Amygdala (tissue), 56 donors: ENCODE measurements at places on chromosomes 2 and 18.

DNA sequence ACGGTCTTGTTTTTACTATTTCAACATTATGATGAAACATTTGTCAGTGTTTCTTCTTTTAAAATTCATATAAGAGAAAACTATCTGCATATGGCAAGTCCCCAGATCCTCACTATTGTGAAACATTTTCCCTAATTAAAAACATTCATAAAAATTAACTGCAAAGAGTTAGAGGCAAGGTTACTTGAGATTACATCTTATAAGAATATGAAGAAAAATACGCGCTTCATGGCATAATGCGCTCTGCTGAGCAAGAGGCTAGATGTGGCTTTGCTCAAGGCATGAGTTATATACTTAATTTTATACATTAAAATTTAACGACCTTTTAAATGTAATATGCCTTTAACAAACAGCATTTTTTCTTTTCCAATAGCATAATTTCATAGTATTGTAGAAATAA, 166.4 kb upstream of the RPRM start:
- no peak for DNase-seq

- no peak for DNase-seq
These were observed 75.4 kb downstream of the MARCHF4 start for GRCh38 chr2:216296856-216297255.

GRCh38 chr2:19543663-19544383, 185.4 kb upstream of the OSR1 start:
- no peak for DNase-seq

- no peak for DNase-seq
These were observed 617.7 kb upstream of the CDH2 start for GRCh38 chr18:28794459-28795245.

DNA sequence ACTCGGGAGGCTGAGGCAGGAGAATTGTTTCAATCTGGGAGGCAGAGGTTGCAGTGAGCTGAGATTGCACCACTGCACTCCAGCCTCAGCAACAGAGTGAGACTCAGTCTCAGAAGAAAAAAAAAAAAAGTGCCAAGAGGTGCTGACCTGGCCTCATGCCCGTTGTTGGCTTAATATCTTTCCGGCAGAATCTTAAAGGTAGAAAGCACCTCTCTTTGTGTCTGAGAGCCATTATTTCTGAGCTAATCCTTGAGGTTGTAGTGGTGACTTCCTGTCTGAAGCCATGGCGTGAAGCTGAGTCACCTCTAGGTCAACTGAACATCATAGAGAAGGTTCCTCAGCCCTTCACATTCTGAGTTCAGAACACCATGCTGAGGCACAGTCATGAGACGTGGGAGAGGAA, 60.4 kb downstream of the WDSUB1 start:
- no peak for DNase-seq

DNA sequence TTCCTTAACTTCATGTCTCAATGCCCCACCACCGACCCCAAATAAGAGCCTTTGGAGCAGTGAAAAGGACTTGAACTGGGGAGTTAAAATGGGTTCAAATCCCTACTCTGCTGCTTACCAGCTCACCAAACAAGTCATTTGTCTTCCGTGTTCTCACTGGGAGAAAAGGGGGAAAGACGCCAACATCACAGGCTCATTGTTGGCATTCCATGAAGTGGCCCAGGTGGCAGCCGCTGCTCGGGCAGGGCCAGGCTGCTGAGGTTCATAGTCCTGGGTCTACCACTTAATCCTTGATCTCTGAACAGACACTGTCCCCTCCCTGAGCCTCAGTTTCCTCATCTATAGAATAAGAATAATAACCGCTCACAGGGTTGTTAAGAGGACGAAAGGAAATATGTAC, 103.0 kb downstream of the APOB start:
- DNase-seq = no peak

DNA sequence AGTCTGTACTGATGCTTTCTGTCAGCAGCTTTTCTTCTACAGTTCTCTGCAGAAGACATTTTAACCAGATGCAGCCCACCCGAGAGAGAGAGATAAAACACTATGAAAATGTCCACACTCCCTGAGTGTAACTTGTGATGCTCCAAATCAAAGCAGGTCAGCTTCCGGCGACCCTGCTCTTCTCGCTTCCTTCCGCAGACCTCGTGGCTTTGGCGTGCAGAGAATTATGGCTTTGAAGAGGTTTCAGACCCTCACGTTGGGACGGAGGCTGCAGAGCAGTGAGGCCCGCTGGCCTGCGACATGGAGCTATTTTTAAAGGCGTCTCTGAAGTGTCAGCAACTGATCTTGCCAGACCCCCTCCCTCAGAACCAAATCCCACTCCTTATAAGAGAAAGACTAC, 41.8 kb downstream of the TMEM163 start:
- no peak for DNase-seq

- DNase-seq = no peak
These were observed 116.1 kb upstream of the ZNF516 start for GRCh38 chr18:76610933-76611749.

DNA sequence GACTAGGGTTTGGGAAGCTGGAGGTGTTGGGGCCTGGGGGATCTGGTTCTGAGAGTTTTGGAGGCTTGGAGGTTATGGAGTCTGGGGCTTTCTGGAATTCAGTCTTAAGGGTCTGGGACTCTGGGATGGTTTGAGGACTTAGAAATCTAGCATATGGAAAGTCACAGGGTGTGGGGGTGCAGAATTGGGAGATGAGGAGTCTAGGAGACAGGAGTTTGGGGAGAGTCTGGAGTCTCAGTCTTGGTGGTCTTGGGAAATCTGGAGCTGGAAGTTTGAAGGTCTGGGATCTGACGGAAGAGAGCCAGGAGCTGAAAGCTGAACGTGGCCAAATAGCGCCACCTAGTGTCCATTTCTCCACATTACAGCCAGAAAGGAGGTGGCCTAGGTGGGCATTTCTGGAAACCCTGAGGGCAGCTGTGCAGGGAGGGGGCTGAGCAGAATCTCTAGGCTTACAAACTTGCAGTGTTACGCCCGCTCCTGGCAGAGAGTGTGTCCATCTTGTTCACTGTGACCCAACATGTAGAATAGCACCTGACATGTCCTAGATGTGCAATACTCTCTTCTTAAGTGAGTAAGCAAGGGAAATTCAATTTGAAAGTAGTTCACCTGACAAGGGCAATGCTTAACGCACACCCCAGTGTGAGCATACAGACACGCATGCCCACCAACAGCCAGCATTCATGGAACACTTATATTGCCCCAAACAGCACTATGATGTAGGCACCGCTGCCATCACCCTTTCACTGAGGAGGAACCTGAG, 204.8 kb downstream of the TFCP2L1 start:
- DNase-seq = peak; percentile 23

DNA sequence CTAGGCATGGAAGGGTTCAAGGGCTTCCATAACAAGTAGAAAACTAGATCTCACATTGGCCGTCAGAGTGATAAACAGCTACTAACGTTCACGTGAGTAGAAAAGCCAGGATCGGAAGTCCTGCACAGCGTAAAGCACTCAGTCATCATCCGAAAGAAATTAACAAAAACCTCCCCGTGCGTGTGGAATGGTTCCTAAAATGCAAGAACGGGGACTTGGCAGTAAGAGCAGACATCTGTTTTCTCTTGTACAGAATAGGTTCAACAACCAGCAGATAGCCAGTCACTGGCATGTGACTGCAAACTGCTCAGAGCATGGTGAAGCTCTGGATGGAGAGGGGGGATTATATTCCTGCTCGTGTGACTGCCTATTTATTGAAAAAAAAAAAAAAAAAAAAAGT, 106.9 kb upstream of the ITGB6 start:
- no peak for DNase-seq

DNA sequence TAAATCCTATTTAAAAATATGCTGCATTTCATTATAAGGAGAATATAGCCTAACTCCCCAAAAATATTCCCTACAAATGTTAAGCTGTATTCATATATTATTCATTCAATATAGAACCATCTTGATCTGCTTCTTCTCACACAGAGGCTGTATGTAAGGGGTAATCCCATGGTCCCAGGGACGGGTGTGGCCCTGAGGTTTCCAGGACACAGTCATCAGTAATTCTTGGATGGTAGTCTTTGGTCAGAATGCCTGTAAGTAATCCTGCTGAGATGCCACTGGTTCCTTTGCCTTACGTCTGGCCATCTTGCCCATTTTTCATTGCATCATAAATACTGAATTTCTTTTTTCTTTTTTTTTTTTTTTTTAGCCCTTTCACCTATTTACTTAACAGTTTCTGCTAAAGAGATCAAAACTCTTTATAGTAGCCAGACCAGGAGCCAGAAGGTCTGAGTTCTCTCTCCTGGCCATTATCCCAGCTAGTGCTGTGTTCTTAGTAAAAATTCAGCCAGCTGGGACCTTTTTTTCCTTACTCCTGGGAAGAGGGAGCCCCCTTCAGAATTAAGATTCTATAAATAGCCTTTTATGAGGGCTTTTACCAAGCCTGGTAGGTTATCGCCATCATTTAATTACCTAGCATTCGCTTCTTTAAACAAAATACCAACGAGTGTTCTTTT, 134.9 kb downstream of the SOX11 start:
- DNase-seq = no peak

GRCh38 chr2:166197446-166197845, 69.6 kb upstream of the SCN1A start:
- DNase-seq = no peak

- no peak for DNase-seq
These were observed 598.1 kb upstream of the LRRTM4 start for GRCh38 chr2:78120275-78120674.

GRCh38 chr2:183948861-183949260, 649.5 kb upstream of the ZNF804A start:
- no peak for DNase-seq

DNA sequence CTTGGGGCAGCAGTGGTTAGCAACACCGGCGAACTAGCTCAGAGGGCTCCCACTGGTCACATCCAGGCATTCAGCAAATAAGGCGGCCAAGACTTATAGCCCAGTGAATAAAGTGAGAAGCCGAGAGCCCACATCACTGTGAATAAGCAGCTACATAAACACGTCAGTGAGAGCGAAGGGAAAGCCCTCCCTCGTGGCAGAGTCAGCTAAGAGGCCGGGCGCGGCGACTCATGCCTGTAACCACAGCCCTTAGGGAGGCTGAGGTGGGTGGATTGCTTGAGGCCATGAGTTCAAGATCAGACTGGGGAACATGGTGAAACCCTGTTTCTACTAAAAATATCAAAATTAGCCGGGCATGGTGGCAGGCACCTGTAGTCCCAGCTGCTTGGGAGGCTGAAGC, 5.2 kb downstream of the D2HGDH start:
- no peak for DNase-seq

DNA sequence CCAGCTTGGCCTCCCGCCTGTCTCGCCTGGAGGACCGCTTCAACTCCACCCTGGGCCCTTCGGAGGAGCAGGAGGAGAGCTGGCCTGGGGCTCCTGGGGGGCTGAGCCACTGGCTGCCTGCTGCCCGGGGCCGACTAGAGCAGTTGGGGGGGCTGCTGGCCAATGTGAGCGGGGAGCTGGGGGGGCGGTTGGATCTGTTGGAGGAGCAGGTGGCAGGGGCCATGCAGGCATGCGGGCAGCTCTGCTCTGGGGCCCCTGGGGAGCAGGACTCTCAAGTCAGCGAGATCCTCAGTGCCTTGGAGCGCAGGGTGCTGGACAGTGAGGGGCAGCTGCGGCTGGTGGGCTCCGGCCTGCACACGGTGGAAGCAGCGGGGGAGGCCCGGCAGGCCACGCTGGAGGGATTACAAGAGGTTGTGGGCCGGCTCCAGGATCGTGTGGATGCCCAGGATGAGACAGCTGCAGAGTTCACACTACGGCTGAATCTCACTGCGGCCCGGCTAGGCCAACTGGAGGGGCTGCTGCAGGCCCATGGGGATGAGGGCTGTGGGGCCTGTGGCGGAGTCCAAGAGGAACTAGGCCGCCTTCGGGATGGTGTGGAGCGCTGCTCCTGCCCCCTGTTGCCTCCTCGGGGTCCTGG, 3.7 kb upstream of the KHK start:
- DNase-seq = no peak

GRCh38 chr2:189232759-189233406, 53.3 kb upstream of the COL5A2 start:
- no peak for DNase-seq

DNA sequence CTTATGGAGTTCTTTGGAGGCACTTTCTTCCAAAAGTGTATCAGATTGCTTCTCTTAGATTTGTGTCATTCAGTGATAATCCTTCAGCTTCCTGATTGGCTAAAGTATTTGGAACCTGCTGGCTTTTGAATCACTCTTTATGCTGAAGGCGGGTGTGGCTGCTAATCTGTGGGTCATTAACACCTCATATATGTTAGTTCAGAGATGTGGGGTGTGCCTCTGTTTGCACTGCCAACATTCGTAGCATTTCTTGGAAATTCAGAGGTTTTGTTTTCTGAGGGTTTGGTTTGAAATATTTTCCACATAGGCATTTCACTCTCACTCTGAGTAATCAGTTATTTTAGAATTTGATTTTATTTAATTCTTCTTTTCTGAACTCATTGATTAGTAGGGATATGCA, 1604.4 kb upstream of the ACVR2A start:
- no peak for DNase-seq

DNA sequence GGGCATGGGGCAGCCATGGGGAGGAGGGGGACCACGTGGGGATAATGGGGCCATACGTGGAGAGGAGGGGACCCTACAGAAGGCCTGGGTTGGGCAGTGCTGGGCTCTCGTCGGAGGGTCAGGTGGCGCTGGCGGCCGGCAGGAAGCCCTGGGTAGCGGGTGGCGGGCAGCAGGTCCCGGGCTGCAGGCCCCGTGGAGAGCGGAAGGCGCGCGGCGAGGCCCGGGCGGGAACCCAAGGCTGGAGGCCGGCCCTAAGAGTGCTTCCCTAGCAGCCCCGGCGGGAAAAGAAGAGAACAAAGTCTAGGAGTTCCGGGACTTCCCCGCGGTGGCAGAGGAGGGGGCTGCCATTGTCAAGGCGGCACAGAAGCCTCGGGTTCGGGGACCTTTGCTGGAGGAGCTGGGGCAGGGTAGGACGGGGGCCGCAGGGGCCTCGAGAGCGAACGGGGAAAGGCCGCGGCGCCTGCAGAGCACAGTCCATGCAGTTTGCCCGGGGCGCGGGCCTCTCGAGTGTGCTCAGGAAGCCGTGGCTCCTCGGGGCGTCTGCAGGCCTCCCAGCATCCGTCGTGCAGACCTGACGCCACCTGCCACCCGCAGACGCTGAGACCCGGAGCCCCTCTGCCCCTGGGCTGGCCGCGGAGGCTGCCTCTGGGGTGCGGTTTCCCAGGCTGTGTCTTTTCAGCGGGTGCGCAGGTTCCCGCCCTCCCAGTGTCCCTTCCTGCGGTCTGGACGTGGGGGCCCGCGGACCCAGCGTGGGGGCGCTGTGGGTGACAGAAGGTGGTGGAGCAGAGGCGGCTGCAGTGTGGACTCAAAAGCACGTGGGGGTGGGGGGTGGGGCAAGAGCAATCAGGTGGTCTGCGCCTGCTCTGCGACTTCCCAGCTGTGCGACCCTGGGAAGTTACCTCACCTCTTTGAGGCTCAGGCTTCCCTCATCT, 19.4 kb upstream of the NCL start:
- no peak for DNase-seq

DNA sequence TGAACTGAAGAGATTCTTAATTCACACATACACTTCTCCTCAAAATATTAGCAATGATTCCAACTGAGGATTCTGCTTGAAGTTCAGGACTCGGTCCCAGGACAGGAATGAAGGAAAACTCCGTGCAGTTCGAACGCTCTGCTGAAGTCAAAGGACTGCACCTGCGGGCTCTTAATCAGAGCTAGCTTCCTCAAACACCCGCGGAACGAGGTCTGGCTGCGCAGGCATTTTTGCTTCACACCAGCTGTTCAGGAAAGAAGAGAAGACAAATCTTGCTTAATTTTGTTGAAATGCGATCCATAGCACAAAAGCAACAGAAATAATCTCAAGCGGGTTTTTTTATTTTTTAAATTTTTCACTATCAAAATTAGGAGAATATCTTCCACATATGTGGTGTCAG, 175.6 kb downstream of the LAMA1 start:
- no peak for DNase-seq

GRCh38 chr2:181005326-181005655, 24.9 kb downstream of the UBE2E3 start:
- no peak for DNase-seq

- no peak for DNase-seq
These were observed 111.4 kb downstream of the NBAS start for GRCh38 chr2:15449556-15450236.
